NCI-H510A treated with DMSO at 0.1 percent for 48 hours (cell line): ENCODE measurements at places on chromosomes 1 and 21.
A peak's percentile ranks its signal among the peaks of the same experiment; 100 is the strongest.

DNA sequence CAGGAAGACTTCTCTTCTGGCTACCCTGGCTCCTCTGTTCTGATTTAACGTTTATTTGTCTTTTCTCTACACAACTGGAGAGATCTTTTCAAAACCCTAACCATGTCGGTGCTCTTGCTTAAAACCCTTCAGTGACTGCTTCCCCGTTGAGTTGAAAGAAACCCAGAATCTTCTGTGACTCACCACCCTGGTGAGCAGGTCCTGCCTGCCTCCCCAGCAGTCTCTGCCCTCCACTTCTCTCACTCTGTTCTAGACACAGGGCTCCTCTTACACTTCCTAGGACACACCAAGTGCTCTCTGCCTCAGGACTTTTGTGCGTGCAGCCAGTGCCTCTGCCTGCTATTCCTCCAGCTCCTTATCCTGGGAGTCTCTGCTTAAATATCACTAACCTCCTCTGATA is 131.4 kb downstream of the IER5 start:
- no peak for DNase-seq

GRCh38 chr1:65581119-65581518 is 160.7 kb downstream of the LEPR start:
- no peak for DNase-seq

- DNase-seq = no peak
Measured at GRCh38 chr1:26344147-26344920, 9.6 kb downstream of the CRYBG2 start.

DNA sequence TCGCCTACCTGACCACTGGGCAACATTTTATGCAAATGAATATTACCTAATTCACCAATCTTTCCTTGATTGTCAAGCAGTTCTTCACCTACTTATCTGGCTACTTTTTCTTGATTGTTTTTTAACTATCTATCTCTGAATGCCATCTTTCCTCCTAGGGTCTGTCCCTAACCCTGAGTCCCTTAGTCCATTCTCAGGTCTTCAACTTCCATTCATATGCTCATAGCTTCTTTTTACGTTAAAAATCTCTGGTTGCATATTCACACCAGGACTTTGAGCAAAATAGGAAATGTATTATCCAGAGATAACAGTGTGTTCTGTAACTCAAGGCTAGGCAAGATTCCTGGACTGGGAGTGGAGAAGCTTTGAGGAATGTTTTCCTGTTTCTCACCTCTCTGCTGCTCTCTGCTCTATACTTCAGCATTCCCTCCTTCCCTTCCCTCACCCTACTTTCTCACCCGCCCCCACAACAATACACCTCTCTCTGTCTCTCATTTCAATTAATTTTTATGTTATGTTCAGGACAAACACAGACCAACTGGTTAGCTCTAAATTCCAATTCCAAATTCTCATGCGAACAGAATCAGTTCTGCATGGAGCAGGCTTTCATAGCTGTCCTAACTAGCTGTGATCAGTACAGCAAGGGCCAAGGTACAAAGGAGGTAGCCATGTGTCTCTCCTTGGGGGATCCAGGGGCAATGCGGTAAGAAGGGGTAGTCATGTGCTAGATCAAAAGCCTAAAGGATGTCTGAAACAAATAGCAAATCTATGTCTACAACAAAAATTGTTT is 278.4 kb downstream of the USH2A start:
- no peak for DNase-seq

- DNase-seq = no peak
Measured at GRCh38 chr21:44305691-44306090, 5.8 kb downstream of the PFKL start.

- DNase-seq = no peak
Measured at GRCh38 chr1:77986810-77987209, 7.9 kb upstream of the FUBP1 start.

- DNase-seq = no peak
Measured at GRCh38 chr1:61842036-61842435, 99.8 kb downstream of the PATJ start.

DNA sequence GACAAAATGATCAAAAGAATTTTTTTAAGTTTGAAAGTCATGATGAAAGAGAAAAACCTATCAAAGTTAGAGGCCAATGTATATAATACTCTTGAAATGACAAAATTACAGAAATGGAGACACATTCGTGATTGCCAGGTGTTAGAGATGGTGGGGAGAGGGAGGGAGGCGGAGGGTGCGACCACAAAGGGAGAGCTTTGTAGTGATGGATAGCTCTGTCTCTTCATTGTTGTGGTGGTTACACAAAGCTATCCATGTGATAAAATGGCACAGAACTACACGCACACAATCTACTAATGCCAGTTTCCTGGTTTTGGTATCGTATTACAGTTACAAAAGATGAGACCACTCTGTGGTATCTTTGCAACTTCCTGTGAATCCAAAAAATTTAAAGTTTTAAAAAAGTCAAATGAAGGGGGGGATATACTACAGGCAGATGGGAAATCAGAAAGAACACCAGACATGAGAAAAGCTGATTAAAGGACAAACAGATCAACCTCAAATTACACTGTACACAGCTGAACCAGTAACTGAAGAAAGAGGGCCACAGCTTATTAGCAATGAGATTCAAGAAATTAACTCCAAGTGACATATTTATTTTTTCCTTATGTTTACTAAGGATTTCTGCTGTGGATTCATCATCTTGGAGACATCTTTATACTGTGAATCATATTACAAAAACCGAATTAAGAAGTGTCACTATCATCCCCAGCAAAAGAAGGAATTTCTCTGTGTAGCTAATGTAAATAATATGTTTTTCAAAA is 199.1 kb downstream of the SLC45A1 start:
- peak; percentile 86 for DNase-seq

- DNase-seq = no peak
Measured at GRCh38 chr1:33351281-33351660, 30.4 kb upstream of the A3GALT2 start.

DNA sequence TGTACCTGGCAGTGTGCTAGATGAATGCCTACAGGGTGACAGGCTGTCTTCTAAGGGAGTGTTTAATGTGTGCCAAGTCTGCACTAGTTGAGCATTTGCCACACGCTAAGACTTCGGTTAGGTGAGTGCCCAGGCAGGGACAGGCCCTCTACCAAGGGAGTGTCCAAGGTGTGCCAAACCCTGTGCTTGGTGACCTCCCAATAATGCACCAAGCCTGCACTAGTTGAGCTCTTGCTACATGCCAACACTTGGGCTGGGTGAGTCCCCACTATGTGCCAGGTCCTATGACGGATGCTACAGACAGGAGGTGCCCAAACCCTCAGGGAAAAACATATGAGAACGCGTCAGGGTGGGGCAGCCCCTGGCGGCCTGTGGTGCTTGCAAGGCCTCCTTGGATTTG is 10.8 kb downstream of the SLC6A9 start:
- no peak for DNase-seq

GRCh38 chr1:169250022-169250421 is 117.6 kb downstream of the NME7 start:
- no peak for DNase-seq

DNA sequence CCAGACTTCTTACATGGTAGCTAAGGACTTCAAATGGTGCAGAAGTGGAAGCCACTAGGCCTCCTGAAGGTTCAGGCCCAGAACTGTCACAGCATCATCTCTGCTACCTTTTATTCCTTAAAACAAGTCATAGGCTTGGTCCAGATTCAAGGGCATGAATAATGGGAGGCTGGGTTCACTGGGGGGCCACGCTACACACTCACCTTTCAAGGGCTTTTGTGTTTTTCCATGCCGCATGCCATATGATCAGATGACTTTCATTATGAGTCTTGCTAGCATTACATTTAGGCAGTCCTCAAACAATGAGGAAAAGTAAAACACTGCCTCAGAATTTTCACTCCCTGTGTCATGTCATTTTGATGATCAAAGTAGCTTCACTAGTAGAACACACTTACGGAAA is 83.4 kb downstream of the VPS26C start:
- DNase-seq = no peak

- peak; percentile 18 for DNase-seq
Measured at GRCh38 chr1:27103498-27103897, 51.4 kb downstream of the SLC9A1 start.

GRCh38 chr1:51519048-51519864 is at the start of gene EPS15:
Gene EPS15, minus strand, starts transcription at chr1:51519266. Its CDS starts 35 bp downstream, at chr1:51519231.
- peak; percentile 89 for DNase-seq

DNA sequence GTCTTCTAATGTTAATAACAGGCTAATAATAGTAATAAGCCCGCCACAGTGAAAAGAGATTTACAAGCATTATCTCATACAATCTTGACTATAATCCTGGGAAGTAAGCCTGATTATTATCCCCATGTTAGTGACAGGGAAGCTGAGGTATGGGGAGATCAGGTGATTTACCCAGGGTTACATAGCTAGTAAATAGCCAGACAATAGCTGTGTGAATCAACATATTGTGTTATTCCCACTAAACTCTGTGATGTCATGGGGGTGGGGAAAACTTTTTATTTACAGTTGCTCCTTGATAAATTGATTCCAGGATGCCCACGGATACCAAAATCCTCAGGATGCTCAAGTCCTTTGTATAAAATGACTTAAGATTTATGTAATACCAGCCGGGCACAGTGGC is 181.9 kb downstream of the LMO4 start:
- no peak for DNase-seq

DNA sequence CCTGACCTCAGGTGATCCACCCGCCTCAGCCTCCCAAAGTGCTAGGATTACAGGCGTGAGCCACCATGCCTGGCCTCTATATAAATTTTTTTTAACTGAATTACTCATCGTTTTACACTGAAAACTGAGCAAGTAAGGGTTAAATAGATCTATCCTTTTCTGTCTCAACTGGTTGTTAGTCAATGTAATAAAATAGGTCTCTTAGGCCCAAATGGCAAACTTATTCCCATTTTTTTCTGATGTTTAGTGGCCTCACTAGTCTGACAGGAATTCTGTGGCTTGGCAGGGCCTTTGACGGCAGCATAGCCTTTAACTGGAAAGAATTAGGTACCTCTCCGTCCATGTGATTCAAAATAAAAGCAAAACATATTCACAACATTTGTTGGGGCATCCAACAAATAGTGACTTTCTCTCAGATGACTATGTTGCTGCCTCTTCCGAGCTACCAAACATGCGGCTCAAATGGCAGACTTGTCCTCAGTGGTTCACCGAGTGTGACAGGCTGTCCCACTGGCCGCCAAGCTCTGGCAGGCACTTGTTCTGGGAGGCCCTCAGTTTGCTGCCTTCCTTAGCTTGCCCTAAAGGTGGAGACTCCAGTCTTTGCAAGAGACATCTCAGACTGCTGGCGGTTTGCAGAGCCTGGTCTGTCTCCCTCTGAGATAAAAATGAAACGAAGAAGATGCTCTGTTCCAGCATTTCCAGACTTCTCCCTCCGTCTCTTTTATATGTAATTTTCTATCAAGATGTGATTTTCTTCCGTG is 17.4 kb downstream of the ATP1A4 start:
- DNase-seq = no peak

DNA sequence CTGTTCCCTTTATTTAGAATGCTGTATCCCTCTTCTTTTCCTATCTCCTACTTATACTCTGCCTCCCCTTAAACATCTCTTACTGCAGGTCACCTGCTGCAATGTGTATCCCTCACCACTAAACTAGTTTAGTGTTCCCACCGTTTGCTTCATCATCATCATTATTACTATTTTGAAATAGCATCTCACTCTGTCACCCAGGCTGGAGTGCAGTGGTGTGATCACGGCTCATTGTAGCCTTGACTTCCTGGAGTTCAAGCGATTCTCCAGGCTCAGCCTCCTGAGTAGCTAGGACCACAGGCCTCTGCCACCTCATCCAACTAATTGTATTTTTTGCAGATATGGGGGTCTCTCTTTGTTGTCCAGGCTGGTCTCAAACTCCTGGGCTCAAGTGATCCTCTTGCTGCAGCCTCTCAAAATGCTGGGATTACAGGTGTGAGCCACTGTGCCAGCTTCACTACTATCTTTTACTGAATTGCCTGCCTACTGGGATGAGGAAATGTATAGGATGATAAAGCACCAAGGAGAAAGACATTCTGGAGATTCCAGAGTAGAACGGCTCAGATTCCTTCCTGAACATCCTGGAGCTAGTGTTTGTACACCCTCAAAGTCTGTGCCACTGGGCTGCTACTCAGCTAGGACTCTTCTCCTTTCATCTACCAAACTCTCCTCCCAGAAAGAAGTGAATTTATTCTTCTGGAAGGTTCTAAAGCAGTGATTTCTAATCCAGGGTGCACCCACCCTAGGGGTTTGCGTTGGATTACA is 8.6 kb upstream of the IFNAR1 start:
- no peak for DNase-seq

- no peak for DNase-seq
Measured at GRCh38 chr1:26158908-26159742, at the start of gene FAM110D. Gene FAM110D, plus strand, starts transcription at chr1:26159079. Its CDS starts 2,213 bp downstream, at chr1:26161292.

GRCh38 chr1:201488830-201489589 is 17.9 kb downstream of the CSRP1 start:
- no peak for DNase-seq

DNA sequence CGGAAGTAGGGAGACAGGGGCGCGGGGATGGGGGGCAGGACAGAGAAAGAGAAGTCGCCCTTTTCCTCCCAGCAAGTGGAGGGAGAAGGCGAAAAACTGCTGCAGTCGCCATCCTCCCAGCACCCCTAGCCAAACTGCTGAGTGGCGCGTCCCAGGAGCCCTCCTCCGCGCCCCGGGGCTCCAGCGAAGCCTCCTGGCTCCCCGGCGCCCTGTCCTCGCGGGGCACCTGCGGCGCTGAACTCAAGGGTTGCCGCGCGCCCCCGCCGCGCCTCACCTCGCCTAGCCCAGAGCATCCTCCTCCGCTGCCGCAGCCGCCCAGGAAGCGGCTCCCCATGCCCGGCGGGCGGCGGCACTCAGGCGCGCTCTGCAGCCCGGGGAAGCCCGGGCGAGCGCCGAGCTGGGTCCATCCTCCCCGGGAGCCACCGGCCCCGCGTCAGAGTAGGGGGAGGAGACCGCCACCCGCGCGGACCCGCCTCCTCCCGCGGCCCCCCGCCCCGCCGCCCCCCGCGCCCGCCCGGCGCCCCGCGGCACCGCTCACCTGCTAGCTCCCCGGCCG is at the start of gene DAB1:
Gene DAB1, minus strand, starts transcription at position 405 of the 556 bp plus-strand sequence. CDS start 133,030 bp downstream, outside the sequence.
- DNase-seq = peak; percentile 36

DNA sequence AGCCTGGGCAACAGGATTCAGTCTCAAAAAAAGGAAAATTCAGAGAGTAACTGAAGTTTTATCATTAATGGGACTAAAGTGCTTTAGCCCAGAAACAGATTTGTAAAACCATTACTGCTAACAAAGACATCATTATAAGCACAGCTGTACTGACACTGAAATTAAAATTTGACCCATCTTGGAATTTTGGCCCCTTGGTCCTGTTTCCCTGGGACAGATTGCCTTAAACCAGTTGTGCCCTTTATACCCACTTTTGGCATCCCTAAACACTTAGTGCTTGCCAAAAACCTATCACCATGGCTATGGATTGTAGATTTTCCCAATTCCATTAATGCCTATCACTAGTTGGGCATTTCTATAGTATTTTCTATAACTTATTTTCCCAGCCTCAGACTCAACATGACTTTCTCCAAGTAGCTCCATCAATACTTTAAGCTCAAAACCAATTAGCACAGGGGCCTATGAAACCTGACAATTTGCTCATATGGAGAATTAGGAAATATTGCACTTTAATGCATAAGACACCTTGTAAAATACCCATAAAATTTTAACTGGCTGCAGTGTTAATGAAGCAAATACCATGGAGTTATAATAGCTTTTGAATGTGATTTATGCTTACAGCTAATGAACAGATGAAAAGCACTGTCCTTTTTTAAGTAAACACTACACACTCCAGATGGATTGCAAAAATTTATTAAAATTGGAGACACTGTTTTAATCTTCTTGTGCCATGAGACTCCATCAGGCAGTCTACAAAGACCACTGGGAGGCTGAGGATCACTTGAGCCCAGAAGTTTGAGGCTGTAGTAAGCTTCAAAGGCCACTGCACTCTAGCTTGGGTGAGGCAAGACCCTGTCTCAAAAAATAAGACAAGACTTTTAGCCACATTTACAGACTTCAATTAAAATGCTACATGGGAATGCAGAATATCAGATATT is 4.3 kb downstream of the GAS5 start:
- DNase-seq = no peak

GRCh38 chr1:143720087-143721023 is 251.4 kb downstream of the FAM72C start:
- no peak for DNase-seq
